ENCODE measurements at places on chromosomes 3 and 15. TPM values are rescaled to one million over a fixed set of nuclear protein-coding genes. Genes with fewer than 3 reads are reported as not detected.

PFN2 gene
- 138 TPM for total RNA-seq

LRTM1 gene
- 0.49 TPM for total RNA-seq

WDR82 gene
- total RNA-seq, result 57.6 TPM

PPP2R3A gene
- 33.6 TPM for total RNA-seq

LRRN1 gene
- total RNA-seq, result 0.12 TPM

CELF6 gene
- 0.16 TPM for total RNA-seq

DPH6 gene
- 15.6 TPM for total RNA-seq

GABRB3 gene
- total RNA-seq, result 0.85 TPM

PAQR5 gene
- 3.5 TPM for total RNA-seq

NPAP1 gene
- not detected for total RNA-seq

TIMP4 gene
- total RNA-seq, result 5.7 TPM
